ENCODE measurements at places on chromosomes 7 and 10.
A peak's percentile ranks its signal among the peaks of the same experiment; 100 is the strongest.

DNA sequence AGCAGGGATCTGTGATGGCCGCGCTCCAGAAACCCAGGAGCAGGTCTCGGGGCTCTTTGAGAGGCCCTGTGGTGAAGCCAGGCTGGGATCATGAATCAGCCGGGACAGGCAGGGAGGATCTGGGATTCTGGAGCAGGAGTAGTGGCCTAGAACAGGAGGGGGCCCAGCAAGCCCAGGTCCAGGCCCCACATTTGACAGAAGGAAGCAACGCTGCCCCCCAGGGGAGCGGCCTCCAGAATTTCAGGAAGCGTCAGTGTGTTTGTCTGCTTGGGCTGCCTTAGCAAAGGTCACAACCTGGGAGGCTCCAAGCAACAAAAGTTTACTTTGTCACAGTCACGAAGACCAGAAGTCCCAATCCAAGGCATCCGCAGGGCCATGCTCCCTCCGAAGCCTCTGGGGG is 36.8 kb downstream of the CLRN3 start:
- H3K36me3 ChIP-seq, result no peaks in the 10 kb centered on the region
- no peak overlapping the region for H3K4me3 ChIP-seq
- peaks cover 3% of the 10 kb centered on the region for H3K27me3 ChIP-seq
- DNase-seq, result no peak

DNA sequence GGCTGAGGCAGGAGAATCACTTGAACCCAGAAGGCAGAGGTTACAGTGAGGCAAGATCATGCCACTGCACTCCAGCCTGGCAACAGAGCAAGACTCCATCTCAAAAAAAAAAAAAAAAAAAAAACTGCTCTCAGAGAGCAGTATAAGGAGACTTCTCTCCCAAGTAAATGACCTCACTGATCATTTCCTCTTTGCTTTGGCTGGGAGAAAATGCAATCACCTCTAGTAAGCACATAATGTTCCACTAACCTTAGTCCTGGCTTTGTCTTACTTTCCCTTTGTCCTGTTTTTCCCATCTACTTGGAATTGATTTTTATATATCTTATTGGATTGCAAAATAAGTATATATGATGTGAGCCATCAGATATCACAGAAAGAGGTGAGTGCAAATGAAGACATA is 2.5 kb downstream of the SLC25A13 start:
- H3K4me1 ChIP-seq, result peaks cover 30% of the 10 kb centered on the region
- H3K4me3 ChIP-seq, result no peak overlapping the region
- H3K27ac ChIP-seq, result no peak overlapping the region
- H3K27me3 ChIP-seq, result no peaks in the 10 kb centered on the region

DNA sequence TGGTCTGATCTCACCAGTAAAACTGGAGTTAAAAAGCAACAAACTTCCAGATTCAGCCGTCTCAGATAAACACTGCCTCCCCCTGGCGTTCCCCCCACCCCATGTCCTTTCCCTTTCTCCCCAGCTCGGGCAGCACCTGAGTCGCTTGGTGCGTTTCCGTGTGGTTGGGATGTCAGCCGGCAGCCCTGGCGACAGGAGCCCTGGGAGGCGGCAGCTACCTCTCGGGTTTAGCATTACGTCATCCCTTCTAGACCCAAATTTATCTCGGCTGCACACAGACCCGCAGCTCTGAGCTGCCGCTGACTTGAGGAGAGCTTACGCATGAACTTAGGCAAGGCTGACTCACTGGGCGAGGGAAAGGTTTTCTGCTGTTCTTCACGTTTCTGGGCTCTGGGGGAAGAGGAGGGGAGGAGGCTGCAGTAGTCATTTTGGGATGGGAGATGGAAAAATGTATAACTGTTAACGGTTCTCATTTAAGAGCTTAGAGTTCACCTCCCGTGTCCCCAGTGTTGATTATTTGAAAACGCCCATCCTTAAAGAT is 14.4 kb downstream of the MXI1 start:
- no peaks in the 10 kb centered on the region for H3K27me3 ChIP-seq
- peak overlapping the region; percentile 72 for H3K4me3 ChIP-seq
- H3K27ac ChIP-seq, result peak overlapping the region; percentile 87
- H3K36me3 ChIP-seq, result no peaks in the 10 kb centered on the region
- DNase-seq, result peak; percentile 92

DNA sequence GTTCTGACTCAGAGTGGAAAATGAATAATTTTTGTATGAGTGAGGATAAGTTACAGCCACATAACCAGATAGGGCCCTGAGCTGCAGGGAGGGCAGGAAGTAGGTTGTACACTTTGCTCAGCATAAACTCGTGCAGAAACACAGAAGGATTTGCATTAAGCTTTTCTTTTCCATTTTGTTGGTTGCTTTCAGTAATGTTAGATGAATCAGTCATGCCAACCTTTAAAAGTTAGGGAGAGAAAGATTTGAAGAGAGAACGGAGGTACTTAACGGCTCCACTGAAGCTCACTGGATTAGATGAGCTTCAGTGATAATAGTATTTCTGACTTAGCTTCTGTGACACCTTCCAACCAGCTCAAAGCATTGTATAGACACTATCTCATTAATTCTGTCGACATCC is 348.1 kb downstream of the GATA3 start:
- peak; percentile 60 for DNase-seq
- H3K27me3 ChIP-seq, result no peaks in the 10 kb centered on the region
- peak overlapping the region; percentile 34 for H3K4me3 ChIP-seq
- H3K27ac ChIP-seq, result peak overlapping the region; percentile 7

DNA sequence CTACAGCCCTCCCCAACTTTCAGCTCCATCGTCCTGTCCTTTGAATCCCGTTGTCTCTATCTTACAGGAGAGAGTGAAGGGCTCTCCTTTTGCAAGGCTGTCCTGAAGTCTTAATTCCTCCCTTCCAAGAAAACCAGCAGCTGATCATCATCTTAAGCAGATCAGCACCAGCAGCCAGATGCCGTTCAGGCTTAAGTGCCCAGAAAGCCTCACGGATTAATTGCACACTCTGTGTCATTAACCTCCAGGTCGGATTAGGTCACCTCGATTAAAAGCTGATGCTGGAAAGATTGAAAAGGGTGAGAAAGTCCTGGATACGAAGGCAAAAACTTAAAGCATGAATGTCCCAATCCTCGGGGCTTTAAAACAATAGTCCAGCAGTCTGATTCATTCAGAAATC is 24.8 kb upstream of the ADARB2 start:
- H3K4me1 ChIP-seq, result no peaks in the 10 kb centered on the region
- DNase-seq, result no peak
- H3K27ac ChIP-seq, result no peak overlapping the region
- H3K4me3 ChIP-seq, result no peak overlapping the region
- no peaks in the 10 kb centered on the region for H3K36me3 ChIP-seq
- no peaks in the 10 kb centered on the region for H3K27me3 ChIP-seq

- peak overlapping the region; percentile 88 for H3K4me3 ChIP-seq
- DNase-seq, result peak; percentile 69
- peak overlapping the region; percentile 67 for H3K27ac ChIP-seq
Measured at GRCh38 chr10:13349463-13350274, 1.6 kb upstream of the SEPHS1 start.

- H3K27me3 ChIP-seq, result no peaks in the 10 kb centered on the region
- H3K4me3 ChIP-seq, result no peak overlapping the region
- no peaks in the 10 kb centered on the region for H3K4me1 ChIP-seq
- H3K36me3 ChIP-seq, result no peaks in the 10 kb centered on the region
- no peak overlapping the region for H3K27ac ChIP-seq
Measured at GRCh38 chr7:136912339-136912738, 43.9 kb downstream of the CHRM2 start.

- no peak overlapping the region for H3K4me3 ChIP-seq
- peak overlapping the region; percentile 46 for H3K27ac ChIP-seq
- no peaks in the 10 kb centered on the region for H3K27me3 ChIP-seq
- H3K36me3 ChIP-seq, result peaks cover 65% of the 10 kb centered on the region
Measured at GRCh38 chr10:119503821-119504220, 38.7 kb downstream of the RGS10 start.

GRCh38 chr7:28435732-28436378 is 23.5 kb downstream of the CREB5 start:
- no peak for DNase-seq
- no peak overlapping the region for H3K4me3 ChIP-seq
- H3K36me3 ChIP-seq, result no peaks in the 10 kb centered on the region
- H3K27me3 ChIP-seq, result peaks cover 43% of the 10 kb centered on the region
- no peaks in the 10 kb centered on the region for H3K4me1 ChIP-seq

GRCh38 chr7:69817121-69817520 is 218.8 kb downstream of the AUTS2 start:
- no peaks in the 10 kb centered on the region for H3K4me1 ChIP-seq
- no peak overlapping the region for H3K27ac ChIP-seq
- no peaks in the 10 kb centered on the region for H3K27me3 ChIP-seq
- H3K4me3 ChIP-seq, result no peak overlapping the region
- no peaks in the 10 kb centered on the region for H3K36me3 ChIP-seq

DNA sequence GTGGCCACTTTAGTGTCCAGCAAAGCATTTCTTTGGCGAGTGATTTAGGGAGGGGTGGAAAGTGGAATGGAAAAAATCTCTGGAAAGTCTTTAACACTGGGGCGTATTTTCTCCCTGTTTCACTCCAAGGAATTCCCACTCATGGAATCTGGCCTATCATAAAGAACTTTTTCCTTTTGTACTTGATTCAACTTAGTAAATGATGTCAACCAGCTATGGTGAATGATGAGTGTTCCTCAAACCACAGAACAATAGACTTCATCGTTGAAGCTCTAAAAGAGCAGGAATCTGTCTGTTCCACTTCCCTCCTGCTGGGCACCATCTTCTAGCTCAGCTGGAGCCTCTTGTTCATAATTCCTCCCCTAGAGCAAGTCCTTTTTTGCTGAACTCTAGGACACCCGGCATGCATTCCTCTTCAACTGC is 66.5 kb downstream of the EPDR1 start:
- H3K27me3 ChIP-seq, result no peaks in the 10 kb centered on the region
- no peak overlapping the region for H3K27ac ChIP-seq
- H3K4me1 ChIP-seq, result no peaks in the 10 kb centered on the region
- DNase-seq, result no peak

DNA sequence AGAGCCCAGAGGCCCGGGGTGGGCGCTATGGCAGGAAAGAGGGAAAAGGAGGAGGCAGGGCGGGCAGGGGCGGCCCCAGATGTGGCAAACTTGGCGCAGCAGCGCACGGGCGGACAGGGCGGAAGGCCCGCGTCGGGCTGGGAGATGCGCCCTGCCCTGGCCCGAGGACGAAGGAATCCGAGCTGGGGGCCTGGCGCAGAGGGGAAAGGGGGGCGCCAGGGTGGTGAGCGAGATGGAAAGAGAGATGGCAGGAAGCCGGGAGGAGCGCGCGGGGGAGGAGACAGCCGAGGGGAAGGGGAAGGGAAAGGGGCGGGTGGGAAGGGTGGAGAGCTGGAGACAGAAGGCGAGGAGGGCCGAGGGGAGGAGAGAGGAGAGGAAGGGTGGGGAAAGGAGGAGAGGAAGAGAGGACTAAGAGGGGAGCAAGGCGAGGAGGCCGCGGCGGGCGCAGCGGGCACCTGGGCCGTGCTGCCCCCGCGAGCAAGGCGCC is at the start of gene MARVELD1:
MARVELD1 (plus strand) TSS at position 392 of the 487 bp plus-strand sequence. CDS start 147 bp downstream, outside the sequence.
- H3K4me3 ChIP-seq, result peak within 1 kb of the TSS; percentile 94
- DNase-seq, result peak; percentile 16
- H3K27ac ChIP-seq, result no peak within 1 kb of the TSS

GRCh38 chr7:131517218-131517923 is 39.1 kb downstream of the PODXL start:
- H3K36me3 ChIP-seq, result no peaks in the 10 kb centered on the region
- peaks cover 4% of the 10 kb centered on the region for H3K27me3 ChIP-seq
- H3K27ac ChIP-seq, result no peak overlapping the region
- peaks cover 11% of the 10 kb centered on the region for H3K4me1 ChIP-seq
- DNase-seq, result no peak

Data from activated naive CD4-positive, alpha-beta T cell treated with anti-CD3 and anti-CD28 coated beads for 36 hours (primary cell).